Stimulated activated CD8-positive, alpha-beta memory T cell treated with anti-CD3 and anti-CD28 coated beads, Interleukin-4, amount 100 ng/mL, for 48 hours (primary cell): ENCODE measurements at places on chromosomes 5 and 9.
A peak's percentile ranks its signal among the peaks of the same experiment; 100 is the strongest.

DNA sequence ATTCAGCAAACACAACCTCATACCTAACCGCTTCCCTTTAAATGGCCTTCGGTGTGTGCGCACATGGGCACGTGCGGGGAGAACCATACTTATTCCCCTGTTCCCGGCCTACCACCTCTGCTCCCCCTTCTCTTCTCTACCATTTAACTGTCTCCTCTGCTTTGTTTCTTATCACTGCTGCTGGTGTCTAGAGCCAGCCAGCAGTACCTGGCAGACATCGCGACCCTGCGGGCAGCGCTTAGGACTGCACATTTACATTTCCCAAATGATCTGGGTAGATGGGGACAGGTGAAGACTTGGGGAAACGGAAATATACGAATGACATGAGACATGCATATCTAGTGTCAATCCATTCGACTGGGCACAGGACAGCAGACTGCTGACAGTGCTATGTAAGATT is 56.6 kb downstream of the PSMB7 start:
- DNase-seq, result no peak

- no peak for DNase-seq
These were observed 1.4 kb upstream of the ERGIC1 start for GRCh38 chr5:172832383-172833315.

DNA sequence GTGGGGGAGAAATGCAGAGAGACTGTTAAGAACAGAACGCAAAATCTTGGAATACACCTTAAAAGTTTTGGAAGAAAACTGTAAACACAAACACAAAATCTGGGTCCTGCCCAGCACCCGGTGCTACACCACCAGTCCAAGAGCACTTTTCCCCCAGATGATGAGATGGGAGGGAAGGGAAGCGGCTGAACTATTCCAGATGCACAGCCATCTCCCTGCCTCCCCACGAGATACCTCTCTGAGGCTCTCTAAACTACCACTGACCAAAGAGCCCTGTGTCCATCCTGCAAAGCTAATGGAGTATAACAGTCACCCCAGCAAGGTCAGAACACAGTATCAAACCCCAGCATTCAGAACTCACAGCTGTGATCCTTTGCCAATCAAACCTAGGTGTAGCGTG is 8.0 kb downstream of the SPARC start:
- DNase-seq, result no peak

GRCh38 chr5:151499501-151500035 is 52.2 kb downstream of the SLC36A1 start:
- no peak for DNase-seq

- DNase-seq, result no peak
These were observed 405.3 kb upstream of the SLC30A5 start for GRCh38 chr5:68688547-68688946.

DNA sequence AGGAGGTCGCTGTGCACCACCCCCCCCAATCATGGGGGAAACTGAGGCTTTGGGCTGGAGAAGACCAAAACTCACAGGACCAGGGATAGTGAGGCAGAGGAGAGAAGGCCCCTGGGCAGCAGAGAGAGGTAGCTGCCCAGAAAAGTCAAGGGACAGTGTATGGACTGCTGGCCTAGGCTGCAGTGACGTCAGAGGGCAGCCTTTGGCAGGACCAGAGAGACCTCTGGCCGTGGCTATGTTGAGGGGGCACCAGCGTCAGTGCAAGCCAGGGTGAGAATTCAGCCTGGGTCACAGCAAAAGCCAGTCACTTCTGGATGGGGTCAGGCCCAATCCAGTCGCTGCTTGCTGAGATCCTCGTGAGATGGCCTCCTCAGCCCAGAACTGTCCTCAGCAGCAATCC is 26.5 kb downstream of the FLT4 start:
- DNase-seq, result no peak

- no peak for DNase-seq
These were observed 298.9 kb downstream of the TRIM32 start for GRCh38 chr9:116986015-116986414.

DNA sequence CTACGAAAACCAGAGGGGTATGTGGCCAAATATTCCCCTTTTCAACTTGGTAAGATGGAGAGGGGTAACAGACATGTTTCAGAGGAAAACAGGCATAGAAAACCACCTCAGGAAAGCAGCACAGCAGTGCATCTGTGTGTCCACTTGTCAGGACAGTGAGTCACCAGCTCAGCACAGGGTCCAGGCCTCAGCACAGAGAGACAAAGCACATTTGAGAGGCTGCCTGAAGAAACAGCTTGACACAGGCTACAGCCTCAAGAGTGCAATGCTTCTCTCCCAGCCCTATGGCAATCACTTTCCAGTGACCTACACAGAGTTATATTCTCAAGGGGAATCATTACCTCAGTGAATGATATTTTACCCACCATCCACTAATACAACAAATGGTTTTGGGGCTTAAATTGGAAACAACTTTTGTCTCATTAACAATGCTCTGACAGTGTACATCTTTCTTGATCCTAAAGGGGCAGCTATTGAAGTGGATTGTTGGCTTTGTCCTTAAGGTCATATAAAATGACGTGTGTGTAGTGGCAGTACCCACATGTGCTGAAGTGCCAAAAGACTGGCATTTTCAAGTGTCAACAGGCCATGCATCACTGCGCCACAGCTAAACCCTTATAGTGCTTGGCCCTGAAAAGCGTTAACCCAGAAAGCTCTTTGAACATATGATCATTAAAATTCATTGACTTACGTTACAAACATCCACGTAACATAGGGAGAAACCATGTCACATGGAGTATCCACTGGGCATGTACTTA is 46.4 kb downstream of the ERMP1 start:
- no peak for DNase-seq

- DNase-seq, result no peak
These were observed 208.3 kb downstream of the SPATA31D1 start for GRCh38 chr9:82196622-82197441.

- no peak for DNase-seq
These were observed 5.7 kb upstream of the RARS1 start for GRCh38 chr5:168480601-168481000.

DNA sequence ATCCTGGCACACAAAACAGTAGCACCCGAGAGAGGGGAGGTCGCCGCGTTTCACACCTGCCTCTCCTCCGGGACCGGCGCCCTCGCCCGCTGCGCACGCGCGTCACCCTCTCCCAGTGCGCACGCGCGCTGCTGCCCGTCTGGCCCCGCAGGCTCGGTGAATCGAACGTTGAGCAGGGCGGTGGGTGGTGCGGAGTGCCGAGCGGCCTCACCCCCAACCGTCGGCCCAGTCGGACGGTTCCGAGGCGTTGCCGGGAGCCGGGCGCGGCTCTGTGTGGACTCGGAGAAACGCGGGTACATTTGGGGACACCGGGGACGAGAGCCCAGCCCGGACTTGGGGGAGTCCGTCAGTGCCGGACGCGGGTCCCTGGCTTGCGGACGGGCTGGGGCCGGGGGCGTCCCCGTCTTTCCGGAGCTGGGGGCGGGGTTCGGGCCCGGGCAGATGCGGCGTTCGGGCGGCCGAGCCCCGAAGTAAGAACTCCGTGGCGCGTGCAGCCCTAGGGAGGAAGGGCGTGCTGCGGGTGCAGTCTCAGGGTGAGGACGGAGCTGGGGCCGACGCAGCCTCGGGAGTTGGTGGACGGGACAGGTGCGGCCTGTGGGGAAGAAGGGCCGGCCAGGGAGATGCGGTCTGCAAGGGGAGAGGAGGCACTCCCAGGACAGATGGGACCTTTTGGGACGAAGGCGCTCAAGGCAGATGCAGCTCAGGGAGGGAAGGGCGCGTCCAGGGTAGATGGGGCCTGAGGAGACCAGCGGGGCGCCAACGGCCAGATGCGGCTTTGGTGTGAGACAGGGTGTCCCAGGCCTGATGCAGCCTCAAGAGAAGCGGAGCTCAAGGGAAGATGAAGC is at the start of gene POMT1:
POMT1 (plus strand) TSS at position 138 of the 845 bp plus-strand sequence. CDS start 1,301 bp downstream, outside the sequence.
- DNase-seq, result peak; percentile 90

DNA sequence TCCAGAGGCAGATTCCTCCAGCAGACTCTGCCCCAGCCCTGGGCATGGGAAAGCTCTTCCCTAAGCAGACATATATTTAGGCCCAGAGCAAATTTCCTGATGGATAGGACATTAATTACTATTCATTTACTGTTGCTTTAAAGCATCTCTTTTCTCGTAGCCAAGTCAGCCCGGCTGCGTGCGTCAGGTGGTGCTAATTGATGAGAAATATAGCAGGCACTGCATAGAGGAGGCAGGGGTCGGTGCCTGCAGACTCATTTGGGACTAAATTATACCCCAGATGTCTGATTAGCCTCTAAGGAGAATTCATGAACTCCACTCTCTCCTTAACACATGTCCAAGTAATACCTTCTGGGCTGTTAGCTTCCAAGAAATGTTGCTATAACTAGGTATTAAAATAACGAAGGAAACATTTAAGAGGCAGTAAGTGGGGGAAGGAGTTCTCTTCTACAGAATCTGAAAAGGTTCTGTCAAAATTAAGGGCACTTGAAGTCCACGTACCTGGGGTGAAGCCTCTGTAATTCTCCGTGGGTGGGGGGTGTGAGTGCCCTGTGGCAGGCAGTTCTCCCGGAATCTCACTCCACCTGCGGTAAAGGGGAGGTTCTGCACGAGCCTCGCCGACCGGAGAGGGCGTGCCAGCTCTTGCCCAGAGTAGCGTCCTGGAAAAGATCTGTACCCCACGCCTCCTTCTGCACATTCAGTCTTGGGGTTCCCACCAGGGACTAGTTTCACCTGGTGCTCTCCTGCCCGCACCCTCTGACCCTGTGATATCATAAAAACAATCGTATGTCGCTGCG is 115.9 kb upstream of the FCN2 start:
- DNase-seq, result no peak

- DNase-seq, result no peak
These were observed 13.8 kb upstream of the ZNF300 start for GRCh38 chr5:150918613-150919012.

GRCh38 chr9:113474360-113475028 is 11.0 kb downstream of the RGS3 start:
- no peak for DNase-seq

- no peak for DNase-seq
These were observed 29.9 kb upstream of the SMU1 start for GRCh38 chr9:33106372-33106771.

DNA sequence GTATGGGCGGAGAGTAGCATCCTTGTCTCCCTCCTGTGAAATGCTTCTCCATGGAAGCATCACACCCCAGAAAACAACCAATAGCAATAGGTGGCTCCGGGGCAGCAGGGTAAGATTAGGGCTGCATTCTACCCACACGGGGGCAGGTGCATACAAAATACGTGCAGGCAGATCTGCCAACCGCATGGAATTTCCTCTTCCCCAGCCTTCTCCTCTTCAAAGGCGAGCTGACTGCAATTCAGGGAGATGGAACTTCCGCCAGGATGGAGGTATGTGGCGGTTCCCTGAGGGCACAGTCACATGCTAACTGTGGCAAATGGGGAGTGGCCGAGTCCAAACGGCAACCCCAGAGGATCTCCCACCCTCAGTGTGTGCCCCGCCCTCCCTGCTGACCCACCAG is 81.5 kb downstream of the LMNB1 start:
- DNase-seq, result no peak

DNA sequence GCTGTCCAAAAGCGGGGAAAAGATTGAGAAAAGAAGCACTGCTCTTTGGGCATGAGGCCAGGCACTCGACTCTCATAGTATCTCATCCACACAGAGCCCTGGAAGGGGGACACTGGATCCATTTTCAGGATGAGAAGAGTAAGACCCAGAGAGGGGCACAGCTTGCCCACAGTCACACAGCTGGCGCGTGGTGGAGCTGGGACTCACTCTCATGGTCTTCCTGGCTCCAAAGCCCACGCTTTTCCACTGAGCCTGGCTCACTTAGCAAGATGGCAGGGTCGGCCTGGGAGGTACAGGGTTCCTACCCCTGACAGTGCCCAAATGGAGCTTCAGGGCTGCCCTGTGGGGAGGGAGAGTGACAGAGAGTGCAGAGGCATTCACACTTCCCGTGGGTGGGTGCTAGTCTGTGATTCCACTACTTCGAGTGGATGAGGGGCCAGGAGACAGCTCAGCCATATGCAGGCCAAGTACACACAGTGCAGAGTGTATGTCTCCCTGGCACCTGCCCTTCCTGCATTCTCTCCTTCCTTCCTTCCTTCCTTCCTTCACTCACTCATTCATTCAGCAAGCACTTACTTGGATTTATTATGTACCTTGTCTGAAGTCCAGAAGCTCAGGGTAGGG is 18.3 kb upstream of the IGFBPL1 start:
- DNase-seq, result no peak

DNA sequence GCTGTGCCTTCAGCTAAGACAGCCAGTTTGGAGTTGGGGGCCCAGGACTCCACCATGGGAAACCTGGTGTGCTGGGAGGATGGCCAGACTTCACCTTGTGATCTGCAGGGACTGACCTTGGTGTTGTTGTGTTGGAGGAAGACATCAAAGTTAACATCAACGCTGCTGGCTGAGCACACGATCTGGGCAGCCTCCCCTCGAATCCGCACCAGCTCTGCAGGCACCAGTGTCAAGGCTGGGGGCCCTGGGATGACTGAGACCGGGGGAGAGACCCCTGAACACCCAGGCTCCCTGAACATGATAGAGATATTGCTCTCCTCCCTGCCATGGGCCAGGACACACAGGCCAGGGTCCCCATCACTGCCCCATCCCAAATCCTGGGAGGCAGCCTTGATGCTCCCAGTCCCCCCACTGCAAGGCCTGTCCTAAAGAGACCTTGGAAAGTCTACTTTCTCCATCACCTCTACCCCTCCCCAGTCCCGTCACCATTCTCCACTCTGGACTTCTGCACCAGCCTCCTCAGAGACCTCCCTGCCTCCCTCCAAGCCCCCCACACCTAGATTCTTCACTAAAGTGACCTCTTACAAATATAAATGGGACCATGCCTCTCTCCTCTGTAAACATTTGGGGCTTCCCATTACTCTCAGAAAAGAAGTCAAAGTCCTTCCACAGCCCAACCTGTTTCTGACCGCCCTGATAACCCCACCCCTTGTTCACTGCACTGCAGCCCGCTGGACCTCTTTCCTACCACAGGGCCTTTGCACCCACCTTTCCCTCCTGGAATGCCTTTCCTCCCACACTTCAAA is 8.2 kb downstream of the CSF1R start:
- no peak for DNase-seq

GRCh38 chr9:9674461-9674860 is 938.3 kb downstream of the PTPRD start:
- DNase-seq, result no peak

- no peak for DNase-seq
These were observed 16.1 kb downstream of the SLC45A2 start for GRCh38 chr5:33968211-33969005.

- DNase-seq, result no peak
These were observed 19.9 kb downstream of the MTX3 start for GRCh38 chr5:79971156-79971555.

DNA sequence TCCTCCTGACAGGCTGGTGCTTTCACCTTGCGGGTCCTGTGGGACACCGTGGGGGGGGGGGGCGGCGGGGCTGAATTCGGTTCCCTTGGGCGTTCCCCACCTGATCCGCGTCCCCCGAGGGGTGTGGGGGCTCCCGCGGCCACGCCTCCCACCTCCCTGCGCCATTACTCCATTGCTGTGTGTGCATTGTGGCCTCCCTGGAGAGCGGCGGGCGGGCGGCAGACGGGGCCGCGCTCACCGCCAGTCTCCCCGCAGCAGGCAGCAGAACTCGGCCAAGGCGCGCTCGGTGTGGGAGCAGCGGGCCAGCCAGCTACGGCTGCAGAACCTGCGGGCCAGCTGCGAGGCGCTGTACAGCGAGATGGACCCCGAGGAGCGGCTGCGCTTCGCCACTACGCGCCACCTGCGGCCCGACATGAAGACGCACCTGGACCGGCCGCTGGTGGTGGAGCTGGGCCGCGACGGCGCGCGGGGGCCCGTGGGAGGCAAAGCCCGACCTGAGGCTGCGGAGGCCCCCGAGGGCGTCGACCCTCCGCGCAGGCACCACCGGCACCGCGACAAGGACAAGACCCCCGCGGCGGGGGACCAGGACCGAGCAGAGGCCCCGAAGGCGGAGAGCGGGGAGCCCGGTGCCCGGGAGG is 145.3 kb downstream of the CACNA1B start:
- DNase-seq, result peak; percentile 20
